ENCODE measurements at places on chromosomes 1 and 21.

DNA sequence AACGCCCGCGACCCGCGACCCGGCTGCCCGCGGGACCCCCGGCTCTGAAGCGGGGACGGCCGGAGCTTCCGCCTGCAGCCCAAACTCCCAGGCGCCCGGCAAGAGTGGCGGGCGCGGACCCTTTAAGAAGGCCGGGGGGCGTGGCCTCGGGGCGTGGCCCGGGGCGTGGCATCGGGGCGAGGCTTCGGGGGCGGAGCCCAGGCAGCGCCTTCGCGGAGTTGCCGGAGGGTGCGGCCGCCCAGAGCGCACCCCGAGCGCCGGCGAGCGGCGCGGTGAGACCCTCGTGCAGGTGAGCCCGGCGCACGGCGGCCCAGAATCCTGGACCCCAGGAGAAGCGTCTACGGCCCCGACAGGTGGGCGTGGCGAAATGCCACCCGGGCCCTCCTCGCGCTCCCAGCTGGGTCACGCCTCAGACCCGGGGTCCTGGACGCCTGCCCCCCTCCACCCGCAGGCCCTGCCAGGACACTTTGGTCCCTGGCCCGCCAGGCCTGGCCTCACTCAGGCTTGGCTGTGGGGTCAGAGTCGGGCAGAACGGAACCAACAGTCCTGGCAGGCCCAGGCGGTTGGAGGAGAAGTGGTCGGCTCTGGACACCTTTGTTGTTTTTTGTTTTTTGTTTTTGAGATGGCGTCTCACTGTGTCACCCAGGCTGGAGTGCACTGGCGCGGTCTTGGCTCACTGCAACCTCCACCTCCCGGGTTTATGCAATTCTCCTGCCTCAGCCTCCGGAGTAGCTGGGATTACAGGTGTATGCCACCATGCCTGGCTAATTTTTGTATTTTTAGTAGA, 14.4 kb downstream of the RNF223 start:
- DNase-seq = no peak

DNA sequence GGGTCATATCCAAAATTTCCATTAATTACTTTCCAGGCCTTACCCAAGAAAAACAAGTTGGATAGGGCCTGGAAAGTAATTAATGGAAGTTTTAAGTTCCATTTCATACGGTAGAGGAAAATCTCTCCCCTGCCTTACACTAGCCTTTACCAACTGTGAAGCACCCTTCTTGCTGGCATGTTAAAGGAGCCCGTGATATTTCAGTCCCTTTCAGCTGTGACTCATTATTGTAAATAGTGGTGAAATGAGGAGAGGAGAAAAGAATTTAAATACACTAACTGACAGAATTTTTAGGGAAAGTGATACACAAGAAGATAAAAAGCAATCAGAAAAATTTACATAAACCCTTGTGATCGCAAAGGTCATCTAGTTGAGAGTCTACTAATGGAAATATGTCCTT, 20.3 kb upstream of the KAZN start:
- no peak for DNase-seq

GRCh38 chr21:29175408-29176134, 45.1 kb downstream of the MAP3K7CL start:
- no peak for DNase-seq

DNA sequence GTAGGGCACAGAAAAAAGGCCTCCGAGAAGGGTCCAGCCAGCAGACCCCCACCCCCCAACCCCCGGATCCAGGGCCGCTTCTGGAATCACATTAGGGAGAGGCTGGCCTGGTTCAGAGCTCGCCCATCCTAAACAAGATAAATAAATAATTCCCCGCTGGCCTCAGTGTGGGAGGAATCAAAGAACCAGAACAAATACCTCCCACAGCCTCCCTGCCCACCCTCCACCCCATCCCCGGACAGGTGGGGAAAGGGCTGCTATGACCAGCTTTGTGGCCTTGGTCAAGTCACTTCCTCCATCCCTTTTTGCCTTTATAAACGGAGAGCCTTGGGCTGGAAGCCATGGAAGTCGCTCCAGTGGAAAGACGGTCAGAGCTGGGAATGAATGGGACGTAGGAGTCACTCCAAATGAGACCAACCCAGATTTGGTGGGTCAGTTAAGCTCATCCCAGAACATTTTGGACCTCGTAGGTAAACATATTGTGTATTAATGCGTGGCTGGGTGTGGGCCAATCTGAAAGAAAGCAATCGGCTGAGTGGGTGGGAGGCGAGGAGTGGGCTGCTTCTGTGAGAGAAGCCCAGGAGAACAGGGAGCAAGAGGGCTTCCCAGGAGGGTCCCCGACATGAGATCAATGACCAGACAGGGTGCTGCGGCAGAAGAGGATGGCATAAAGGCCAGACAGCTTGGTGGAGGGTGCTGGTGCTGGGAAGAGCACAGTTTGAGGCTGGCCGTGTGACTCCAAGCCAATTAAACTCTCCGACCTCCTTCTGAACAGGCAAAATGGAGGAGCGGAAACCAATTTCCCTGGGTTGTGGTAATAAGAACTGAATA, 63.3 kb downstream of the MEF2D start:
- no peak for DNase-seq

GRCh38 chr1:219483530-219483929, 129.4 kb downstream of the ZC3H11B start:
- DNase-seq = no peak

DNA sequence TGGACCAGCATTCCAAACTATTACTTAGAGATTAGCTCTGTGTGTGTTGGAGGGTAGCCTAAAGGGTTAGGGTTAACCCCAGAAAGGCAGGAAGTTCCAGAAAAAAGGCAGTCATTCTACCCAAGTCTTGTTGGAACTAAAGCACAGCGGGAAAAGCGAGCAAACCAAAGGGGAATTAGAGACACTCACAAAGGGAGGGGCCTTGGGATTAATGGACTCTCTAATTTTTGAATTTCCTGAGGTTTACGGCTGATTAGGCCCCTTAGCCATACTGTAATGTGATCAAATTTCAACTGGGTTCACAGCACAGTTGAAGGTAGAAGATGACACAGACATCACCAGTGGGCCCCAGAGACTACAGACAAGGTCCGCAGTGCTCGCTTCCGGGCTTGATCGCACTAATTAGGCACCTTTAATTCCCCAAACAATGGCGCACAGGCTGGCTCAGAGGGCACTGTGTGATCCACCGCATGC, 28.3 kb downstream of the CAPZB start:
- no peak for DNase-seq

DNA sequence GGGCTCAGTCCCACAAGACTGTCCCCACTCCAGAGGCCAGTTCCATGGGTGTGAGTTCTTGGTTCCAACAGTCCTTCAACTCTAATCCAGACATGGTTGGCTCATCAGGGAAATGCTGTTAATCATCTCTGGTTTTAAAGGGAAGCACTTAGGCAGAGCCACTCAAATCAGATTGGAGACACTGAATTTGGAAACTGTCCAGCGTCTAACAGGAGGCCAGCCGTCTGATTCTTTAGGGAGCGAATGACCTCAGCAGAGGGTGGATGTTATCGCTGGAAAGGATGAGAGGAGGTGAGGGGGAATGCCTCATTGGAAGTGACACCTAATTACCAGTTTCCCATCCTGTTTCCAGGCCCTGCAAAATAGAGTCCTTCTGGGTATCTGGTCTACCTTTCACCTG, 22.8 kb upstream of the LRRC38 start:
- no peak for DNase-seq

GRCh38 chr1:8476006-8476405, 158.1 kb downstream of the SLC45A1 start:
- no peak for DNase-seq

GRCh38 chr1:119682141-119682540, 29.6 kb upstream of the PHGDH start:
- DNase-seq = no peak

GRCh38 chr1:162886705-162887104, 25.7 kb upstream of the CCDC190 start:
- DNase-seq = no peak

DNA sequence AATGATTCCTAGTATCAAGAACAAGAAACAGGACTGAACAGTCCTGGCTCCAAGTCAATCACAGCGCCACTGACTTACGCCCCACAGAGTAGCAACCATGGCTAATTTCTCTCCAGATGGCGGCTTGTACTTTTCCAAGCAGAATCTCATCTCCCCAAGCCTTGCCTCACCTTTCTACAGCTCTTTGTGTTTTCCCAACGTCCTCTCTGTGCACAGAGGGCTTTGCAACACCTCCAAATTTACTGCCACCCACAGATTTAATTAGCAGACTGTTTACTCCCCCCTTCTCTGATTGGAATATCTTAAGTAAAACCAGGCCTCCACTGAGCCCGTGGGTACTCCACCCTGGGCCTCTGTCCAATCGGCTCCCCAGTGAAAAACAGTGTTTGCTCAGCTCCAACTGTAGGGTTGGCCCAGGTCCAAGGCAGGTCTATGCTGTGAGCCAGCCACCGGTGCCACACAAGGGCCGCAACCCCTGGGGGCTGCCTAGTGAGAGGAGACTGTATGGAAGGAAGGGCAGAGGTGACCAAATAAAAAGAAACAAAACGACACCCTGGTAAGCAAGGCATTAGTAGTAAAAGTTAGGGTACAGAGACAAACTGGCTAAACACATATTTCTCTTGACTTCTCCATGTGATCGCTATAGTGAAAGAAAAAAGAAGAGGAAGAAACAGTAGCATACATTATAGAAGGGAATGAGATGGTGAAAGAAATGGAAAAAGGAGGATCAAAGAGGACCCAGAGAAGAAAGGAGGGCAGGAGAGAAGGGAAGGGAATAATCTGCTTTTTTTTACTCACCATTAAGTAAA, 128.4 kb upstream of the SOD1 start:
- DNase-seq = no peak

GRCh38 chr1:170698301-170699275, 34.7 kb downstream of the PRRX1 start:
- DNase-seq = no peak

- no peak for DNase-seq
Measured at GRCh38 chr1:171772312-171772711, 9.1 kb upstream of the METTL13 start.

DNA sequence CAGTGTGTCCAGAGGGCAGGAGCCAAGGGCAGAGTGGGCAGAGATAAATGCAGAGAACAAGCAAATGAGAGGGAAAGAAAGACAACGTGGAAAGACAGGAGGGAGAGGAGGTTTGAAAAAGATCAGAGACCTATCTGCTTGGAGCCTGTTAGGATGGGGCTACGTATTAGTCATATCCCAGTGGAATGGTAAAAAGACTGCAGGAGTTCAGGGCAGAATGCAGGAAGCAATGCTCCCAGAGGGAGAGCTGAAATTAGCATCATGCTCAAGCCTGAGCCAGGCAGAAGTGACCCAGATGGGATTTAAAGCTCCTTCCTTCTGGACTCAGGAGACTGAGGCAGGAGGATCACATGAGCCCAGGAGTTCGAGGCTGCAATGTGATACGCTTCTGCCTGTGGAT, 261.3 kb upstream of the CHRM3 start:
- DNase-seq = no peak

- no peak for DNase-seq
Measured at GRCh38 chr1:32926562-32926961, 25.4 kb upstream of the TMEM54 start.

DNA sequence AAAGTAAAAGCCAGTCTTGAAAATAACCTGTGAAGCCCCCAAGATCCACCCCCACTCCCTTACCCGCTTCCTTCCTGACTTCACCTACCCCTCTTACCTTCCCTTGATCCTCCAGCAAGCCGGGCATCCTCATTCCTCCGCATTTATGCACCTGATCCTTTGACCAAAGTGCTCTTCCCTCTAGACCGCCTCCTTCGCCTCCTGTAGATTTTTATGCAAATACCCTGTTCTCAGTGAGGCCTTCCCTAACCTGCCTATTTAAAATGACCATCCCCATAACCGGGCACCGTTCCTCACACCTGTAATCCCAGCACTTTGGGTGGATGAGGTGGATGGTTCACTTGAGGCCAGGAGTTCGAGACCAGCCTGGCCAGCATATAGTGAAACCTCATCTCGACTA, 1.1 kb upstream of the NENF start:
- DNase-seq = no peak

- no peak for DNase-seq
Measured at GRCh38 chr1:96472471-96472870, 249.1 kb upstream of the PTBP2 start.

DNA sequence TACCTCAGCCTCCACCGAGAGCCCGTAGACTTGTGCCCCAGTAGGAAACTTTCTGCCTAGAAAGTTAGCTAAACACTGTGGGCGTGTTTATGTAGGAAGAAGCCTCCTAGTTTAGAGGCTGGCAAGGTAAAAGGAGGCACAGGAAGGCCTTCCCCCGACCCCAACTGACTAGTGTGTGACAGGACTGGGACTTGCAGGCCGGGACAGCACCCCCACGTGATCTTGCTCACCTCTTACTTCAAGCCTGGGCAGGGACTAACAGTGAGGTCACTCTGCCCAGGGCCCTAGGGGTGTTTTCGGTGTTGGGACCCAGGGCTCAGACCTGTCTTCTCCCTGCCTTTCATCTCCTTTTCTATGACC, 392 bp upstream of the TAGLN2 start:
- DNase-seq = no peak

- DNase-seq = no peak
Measured at GRCh38 chr1:156812293-156812990, 4.2 kb downstream of the SH2D2A start.

DNA sequence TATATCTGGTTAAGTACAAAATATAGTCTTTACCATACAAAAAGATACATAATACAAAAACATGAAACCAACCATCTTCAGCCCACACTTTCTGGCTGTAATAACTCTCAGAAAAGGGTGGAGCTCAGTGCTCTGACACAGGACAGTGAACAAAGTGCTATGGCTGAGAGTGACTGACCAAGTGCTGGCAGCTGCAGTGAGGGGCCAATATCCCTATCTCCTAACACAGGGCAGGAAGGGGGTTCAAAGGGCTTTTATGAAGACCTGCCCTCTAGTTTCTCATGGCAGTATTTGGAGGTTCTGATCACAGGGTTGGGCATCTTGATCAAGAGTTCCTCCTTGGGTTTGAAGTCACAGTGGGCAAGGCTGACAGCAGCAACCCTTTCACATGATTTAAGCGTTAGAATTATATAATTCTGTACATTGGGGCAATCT, 3.9 kb downstream of the TXNIP start:
- no peak for DNase-seq

DNA sequence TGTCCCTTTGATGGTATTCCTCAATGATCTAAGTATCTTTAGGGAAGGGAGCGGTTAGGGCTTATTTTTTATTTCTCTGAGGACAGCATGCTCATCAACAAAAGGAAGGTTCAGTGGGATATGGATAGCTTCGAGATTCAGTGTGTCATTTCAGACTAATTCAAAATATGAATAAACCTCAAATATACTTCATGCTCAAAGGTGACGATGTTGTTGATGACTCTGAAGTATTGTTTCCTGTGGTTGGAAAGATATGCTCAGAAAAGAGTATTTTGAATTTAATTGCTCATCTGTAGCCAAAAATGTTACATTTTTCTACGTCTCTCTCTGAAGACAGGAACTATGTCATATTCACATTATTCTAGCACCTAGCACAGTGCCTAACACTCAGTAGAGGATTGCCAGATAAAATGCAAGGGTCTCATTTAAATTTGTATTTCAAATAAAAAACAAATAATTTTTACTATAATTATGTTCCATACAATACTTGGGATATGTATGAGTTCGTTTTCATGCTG, 1.8 kb upstream of the FCRL3 start:
- DNase-seq = no peak
